ENCODE measurements at places on chromosomes 7 and 10.

- DNase-seq: no peak
These were observed 99.9 kb downstream of the ANK3 start for GRCh38 chr10:60289800-60290199.

- DNase-seq: no peak
These were observed 179.3 kb downstream of the PTN start for GRCh38 chr7:137164251-137164650.

GRCh38 chr10:16199216-16199615, 237.6 kb upstream of the PTER start:
- no peak for DNase-seq

- no peak for DNase-seq
These were observed 34.2 kb downstream of the CAMK2B start for GRCh38 chr7:44291066-44291732.

- no peak for DNase-seq
These were observed 45.3 kb upstream of the GNAI1 start for GRCh38 chr7:80089366-80089765.

DNA sequence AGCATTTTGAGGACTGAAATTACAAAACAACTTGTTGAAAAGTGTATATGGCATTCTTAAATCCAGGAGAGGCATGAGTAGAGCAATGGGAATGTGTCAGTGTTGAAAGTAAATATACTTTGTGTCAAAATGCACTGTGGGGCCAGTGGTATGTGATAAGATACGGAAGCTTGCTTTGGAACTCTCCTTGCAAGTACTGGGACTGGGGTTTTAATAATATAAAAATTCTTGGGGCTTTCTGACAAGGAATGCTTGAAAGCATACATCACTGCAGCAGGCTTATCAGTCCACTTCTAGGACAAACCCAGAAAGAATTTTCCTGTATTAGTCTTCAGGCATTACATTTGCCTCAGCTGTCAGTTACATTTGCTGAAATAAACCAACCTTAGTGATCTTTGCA, 472.8 kb upstream of the FZD8 start:
- no peak for DNase-seq

- no peak for DNase-seq
These were observed 1.5 kb downstream of the INA start for GRCh38 chr10:103278537-103278823.

DNA sequence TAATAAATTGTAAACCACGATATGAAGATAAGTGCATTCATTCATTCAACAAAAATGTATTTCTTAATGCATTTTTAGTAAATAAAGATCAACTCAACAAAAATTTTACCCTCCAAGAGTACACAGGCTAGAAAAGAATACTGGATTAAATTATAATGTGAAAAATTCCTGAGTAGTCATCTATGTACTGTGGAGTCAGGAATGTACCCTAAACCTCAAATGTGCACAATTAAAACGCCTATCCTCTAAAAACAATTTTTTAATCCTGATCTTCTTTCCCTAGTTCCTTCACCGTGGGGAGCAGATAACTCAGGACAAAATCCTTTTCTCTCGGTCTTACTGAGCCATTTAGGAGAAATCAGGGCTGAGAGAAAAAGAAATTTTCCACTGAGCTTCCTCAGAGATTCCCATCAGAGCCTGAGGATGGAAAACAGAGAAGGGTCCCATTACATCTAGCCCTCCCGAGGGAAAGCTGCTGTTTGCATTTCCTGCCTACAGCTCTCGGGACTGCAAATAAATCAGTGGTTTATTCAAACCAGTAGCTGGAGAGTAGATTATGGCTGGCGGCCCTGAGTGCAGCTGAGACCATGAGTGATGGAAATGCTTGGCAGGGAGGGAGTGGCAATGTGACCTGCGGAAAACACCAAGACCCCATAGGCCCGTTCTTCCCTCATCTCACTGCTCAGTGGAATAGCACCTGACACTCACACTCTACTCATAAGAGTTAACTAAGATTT, 7.4 kb downstream of the TAS2R40 start:
- no peak for DNase-seq

GRCh38 chr7:99325001-99325493, 651 bp upstream of the ARPC1A start:
- no peak for DNase-seq

- no peak for DNase-seq
These were observed 167.7 kb upstream of the NPVF start for GRCh38 chr7:25395976-25396375.

DNA sequence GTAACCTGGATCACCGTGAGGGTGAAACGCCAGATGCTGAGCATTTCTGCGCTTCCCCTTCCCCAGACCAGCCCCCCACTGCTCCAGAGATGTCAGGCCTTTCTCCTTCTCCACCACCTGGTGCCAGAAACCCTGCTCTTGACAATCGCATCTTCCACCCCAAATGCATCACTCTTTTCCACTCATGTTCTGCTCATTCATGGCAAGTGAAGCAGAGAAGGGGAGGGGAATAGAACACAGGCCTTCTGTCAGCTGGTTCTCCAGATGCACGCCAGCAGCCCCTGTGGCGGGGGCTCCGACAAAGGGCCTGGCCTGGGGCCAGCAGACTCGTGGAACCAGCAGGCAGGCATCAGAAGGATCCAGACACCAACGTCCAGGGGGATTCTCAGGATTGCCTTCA, 68.5 kb upstream of the SVIL start:
- no peak for DNase-seq

DNA sequence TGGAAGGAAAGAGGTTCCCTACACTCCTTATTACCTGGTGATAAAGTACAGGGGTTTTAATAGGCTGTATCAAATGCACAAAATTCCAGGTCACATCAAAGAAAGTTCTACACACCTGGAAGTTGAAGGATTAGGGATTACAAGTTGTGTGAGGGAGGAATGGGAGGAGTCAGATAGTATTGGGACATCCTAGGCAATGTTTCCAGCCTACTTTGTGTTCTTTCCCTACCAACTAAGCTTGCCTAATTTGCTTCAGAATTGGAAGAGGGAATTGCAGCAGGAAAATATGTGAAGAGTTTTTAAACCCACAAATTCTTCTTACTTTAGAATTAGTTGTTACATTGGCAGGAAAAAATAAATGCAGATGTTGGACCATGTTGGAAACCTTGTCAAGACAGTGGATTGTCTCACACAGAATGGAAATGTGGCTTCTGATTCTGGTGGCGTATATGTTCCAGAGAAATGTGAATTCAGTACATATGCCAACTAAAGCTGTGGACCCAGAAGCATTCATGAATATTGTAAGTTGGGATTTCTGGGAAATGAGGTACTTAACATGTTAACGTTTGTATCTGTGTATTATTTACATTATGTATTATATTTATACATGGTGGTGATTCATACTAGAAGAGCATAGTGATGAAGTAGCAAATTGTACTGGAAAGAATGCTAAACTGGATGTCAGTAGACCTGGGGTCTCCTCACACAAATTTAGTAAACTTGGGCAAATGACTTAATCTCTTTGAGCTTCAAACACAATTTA, at the start of gene LIPM:
TSS of gene LIPM (plus strand) at position 208 of the 763 bp plus-strand sequence. CDS start at position 375, 167 bp downstream.
- DNase-seq: no peak

DNA sequence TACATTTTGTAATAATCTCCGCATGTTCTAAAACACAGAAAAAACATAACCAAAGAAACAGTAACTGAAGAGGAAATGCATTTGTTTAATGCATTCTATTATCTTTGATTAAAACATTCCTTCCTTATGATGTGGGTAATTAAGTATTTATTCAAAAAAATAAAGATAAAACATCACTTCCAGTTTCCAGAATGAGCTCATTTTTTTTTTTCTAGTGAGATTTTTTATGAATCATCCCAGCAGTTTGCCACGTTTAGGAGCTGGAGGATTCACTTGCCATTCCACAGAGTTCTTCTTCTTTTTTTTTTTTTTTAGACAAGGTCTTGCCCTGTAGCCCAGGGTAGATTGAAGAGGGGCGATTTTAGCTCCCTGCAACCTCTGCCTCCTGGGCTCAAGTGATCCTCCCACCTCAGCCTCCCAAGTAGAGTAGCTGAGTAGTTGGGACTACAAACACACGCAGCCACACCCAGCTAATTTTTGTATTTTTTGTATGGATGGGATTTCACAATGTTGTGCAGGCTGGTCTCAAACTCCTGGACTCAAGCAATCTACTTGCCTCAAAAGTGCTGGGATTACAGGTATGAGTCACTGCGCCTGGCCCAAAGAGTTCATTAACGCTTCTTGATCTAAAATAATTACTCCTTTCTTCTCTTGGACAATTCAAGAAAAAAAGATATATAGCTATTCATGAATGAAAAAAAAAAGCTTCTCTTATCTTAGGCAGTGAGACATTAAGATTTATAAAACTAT, 177.3 kb downstream of the DKK1 start:
- no peak for DNase-seq

GRCh38 chr7:70790215-70791073, 341.5 kb upstream of the GALNT17 start:
- no peak for DNase-seq

DNA sequence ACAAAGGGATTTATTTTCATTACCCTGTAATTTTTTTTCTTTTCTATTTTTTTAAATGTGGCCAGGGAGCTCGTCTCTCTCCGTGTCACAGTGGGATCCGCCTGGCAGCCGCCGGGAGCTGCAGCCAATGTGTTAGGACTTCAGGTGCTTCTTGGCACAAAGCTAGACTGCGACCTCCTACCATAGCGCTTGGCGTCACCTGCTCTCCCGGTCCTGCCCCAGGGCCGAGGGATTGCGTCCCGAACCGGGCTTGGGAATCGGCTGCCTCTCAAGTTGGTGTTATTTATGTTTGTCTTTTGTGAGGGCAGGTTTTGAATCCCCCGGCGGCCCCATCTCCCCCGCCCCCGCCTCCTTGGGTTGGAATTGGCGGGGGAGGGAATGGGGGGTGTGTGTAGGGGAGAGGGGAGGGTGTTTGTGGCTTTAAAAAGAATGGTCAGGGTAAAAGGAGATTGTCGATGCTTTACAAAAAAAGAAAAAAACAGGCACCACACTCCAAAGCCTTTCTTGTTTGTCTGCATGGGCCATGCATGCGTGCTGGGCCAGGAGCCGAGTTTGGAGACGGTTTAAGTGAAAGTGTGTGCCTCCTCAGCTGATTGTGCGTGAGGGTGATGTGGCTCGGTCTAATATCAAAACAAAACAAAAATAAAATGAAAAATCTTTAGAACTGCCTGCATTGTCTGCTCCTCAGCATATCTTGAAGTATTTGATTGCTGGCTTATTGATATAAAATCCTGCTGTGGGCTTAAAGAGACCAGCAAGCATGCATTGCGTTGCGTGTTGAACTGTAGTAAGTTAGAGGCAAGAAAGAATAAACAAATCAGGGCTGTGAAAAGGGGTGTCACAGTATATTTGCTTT, 1.2 kb downstream of the PPP1R9A start:
- DNase-seq: no peak

- DNase-seq: no peak
These were observed 17.6 kb downstream of the FKBP6 start for GRCh38 chr7:73345538-73345937.

DNA sequence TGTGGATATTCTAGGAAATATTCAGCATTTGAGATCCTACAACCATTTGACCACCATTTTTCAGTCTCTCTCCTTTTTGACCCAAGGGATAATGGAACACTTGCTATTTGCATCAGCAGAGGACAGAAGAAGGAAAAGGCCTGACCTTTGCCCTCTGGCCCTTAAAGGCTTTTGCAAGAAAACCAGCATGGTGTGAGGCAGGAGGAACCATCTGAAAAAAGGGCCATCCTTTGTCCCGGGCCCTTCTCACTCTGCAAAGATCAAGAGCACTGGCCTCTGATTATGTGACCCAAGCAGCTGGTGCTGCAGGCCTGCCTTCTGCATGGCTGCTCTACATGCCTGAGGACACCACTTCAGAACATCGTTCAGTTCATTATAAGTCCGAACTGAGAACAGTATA, 133.3 kb upstream of the STK17A start:
- DNase-seq: no peak

DNA sequence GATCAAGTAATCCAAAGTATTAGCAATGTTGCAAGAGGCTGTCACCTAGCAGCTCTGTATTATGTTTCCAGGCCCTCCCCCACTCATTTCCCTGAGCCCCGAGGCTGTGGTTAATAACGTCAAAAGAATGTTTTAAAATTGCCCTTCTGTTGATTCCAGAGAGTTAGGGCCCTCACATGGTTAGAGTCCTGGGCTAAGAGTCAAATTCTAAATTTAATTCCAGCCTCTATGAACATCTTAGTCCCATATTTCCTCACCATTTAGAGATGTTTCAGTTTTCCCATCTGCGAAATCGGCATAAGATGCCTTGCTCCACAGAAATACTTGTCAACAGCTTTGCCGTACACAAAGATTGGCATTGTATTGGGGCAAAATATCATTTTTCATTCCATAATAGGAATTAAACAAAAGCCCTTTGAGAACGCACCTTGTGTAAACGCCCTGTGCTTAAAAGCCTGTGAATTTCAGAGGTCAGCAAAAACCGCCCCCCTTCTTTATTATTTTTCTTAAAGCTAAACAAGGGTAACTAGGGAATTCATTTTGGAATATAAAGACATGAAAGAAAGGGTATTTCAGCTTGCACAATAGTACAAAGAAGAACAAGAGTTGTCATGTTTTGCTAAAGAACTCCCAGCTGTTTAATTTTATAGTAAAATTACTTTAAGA, 135.8 kb downstream of the ARID5B start:
- no peak for DNase-seq

- no peak for DNase-seq
These were observed 38.6 kb downstream of the SFTPD start for GRCh38 chr10:79910344-79910743.

- no peak for DNase-seq
These were observed 56.4 kb downstream of the PRR15 start for GRCh38 chr7:29619848-29620555.

DNA sequence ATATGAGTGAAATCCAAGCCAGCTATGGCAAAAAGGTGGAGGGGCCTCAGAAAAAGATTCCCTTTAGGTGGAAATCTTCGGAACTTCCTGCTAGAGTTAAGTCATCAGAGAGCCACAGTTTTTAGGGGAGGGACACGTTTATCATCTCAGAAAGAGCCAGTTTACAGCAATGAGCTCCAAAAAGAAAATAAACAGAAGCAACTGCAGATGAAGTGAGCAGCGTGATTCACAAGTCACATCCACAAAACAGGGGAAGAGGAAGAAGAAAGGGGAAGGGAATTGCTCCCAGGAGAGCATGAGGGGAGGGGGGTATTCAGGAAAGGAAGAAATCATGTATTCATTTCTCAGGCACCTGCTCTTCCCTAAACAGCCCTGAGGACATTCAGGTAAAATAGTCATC, 156.2 kb upstream of the FOXK1 start:
- DNase-seq: no peak

DNA sequence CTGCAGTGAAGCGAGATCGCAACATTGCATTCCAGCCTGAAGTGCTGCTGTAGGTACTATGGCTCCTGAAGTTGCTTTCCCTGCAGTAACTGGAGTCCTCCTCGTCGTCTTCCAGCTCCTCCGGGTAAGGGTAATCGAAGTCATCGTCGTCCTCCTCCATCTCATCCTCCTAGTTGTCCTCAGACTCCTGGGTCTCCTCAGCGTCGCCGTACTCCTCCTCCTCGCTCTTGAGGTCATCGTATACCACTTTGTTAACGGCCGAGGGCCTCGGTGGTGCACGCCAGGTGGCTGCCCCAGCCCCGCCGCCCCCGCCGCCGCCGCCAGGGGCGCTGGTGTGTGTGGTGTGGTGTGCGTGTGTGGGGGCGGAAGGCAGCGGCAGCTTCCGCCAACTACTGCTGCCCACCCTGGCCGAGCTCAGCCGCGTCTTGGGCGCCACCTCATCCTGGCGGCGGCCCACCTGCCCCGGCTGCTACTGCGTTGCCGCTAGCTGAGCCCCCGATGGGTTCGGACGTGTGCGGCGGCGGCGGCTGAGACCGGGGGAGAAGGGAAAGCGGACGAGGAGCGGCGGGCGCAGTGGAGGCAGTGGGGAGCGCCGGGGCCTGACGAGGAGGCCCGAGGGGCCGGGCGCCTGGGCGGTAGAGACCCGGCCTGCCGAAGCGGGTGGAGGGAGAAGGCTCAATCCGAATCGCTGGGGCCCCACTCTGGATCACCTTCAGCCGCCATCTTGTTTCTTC, 11.8 kb upstream of the ACBD5 start:
- peak; percentile 84 for DNase-seq
